ENCODE measurements at places on chromosomes 7 and 10.
A peak's percentile ranks its signal among the peaks of the same experiment; 100 is the strongest.

- no peak for DNase-seq
Observed at GRCh38 chr7:128275681-128276080, 34.6 kb downstream of the LEP start.

GRCh38 chr10:3774814-3775695 lies 10.0 kb downstream of the KLF6 start:
- peak; percentile 58 for DNase-seq

DNA sequence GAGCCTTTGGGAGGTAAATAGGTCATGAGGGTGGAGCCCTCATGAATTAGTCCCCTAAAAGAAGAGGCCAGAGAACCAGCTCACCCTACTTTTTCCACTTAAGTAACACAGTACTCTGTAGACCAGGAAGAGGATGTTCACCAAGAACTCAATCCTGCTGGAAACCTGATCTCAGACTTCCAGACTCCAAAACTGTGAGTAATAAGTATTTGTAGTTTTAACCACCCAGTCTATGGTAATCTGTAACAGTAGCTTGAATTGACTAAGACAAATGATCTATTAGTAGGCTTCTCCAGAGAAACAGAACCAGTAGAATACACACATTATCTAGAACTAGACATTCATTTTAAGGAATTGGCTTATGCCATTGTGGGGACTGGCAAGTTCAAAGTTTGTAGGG lies 51.5 kb downstream of the ANKMY2 start:
- DNase-seq = no peak

DNA sequence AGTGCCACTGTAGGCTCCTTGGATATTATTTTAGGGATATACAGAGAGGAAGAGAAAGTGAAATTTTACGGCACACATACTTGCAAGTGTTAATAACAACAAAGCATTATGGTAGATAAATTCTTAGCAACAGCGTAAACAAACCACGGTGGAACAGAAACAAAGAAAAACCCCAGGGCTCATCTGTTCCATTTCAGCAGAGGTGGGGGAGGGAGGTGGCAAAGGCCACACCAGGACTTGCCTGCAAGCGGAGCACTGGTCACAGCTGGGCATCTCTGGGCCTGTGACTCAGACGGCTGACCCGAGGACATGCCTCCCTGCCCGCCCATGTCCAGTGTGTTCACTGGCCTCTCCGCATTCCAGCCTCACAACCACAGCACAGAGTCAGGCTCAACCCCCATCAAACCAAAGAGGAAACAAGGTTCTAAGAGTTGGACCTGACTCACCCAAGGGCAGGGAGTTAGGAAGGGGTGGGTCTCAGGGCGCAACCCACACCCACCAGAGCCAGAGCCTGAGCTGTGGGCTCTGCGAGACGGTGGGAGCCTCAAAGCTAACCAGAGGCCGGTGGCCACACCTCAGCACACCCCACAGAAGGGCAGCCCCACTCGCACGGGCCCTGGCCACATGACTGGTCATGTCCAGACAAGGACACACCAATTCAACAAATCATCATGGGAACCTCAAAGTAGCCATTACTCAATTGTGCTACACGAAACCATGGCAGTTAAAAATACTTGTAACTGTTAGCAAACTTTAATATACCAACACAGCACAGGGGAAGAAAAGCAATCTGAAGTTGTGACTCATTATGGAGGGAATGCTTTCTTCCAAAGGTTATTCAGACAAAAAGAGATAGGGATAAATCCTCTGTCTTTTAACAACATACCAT lies 10.7 kb downstream of the ESYT2 start:
- peak; percentile 86 for DNase-seq

GRCh38 chr10:60000747-60001146 lies 94.4 kb upstream of the CCDC6 start:
- DNase-seq = no peak

DNA sequence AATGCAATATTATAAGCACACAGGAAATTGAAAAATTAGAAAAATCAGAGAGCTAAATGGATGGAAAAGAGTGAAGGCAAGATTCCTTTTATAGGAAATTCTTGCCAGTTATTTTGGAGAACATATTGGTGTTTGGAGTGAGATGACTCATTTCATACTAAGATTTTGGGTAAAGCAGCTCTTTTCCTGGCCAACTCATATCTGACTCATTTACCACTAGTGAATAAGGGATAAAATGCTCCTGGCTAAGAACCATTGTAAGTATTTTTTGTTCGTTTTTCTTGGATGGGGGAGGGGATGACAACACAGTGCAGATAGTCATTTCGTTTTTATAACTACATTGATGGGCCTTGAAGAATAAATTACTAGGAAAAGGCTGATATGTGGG lies 139.3 kb downstream of the TWIST1 start:
- no peak for DNase-seq

- DNase-seq = no peak
Observed at GRCh38 chr7:4110438-4110837, 571.7 kb upstream of the FOXK1 start.

GRCh38 chr10:25405871-25406270 lies 231.1 kb downstream of the GPR158 start:
- DNase-seq = no peak

DNA sequence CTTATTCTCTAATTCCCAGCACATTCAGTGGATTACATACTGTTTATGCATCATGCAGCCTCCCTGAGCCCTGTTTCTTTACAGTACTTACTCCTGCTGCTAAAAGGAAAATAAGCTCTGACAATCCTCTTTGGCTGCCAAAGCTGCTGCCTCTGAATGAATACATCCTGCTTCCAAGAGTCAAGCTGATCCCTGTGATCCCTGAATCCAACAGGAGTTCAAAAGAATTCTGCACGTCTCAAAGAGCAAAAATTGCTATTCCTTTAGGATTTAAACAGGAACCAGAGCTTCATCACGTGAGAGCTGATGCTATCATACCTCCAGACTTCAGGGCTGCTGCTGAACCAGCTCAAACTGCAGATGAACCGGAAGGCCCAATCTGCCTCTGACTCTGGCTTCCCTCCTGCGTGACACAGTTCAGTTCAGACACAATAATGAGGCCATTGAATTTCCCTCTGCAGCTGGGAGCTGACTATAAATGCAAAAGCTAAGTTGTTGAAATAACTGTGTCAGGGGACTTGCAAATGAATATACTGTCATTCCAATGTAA lies 851.0 kb upstream of the PHF14 start:
- DNase-seq = no peak

Data from ascending aorta (tissue), 2 donors.